ENCODE measurements at places on chromosomes 11 and 22.

GRCh38 chr11:87743007-87743406 is 432.2 kb downstream of the RAB38 start:
- no peak for DNase-seq

DNA sequence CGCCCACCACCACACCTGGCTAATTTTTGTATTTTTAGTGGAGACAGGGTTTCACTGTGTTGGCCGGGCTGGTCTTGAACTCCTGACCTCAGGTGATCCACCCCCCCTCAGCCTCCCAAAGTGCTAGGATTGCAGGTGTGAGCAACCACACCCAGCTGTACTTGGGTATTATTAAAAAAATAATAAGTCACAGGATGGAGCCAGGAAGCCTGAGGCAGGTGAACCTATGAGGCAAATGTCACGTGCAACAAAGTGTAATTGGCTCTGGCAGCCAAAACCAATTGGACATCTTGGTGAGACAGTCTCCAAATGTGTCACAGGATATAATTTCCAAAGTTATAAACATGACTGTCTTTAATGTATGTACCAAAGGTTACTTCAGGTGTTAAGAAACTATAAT is 24.0 kb upstream of the MALAT1 start:
- DNase-seq: no peak

DNA sequence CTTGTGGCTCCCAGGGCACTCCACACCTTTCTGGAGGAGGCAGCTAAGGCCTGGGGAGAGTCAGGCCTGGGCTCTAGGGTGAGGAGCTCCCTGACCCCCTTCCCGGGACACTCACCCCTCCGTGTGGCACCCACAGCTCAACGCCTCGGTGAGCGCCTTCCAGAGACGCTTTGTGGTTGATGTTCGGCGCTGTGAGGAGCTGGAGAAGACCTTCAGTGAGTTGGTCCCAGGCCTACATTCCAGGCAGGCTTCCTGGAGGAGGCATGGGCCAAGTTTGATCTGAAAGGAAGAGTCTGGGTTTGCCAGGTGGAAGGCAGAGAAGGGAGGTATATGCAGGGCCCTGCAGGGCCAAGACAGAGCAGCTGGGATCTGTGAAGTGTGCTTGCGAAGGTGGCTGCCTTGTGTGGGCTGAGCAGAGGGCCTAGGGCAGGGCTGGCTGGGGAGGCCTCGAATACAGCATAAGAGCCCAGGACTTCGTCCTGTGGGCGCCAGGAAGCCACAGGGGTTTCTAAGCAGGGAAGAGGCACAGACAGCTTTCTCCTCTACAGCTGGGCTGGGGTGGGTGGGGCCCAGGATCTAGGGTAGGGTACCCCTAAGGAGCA is 2.9 kb downstream of the TCIRG1 start:
- no peak for DNase-seq

- no peak for DNase-seq
These were observed 12.8 kb upstream of the BACE1-AS start for GRCh38 chr11:117278347-117278746.

GRCh38 chr11:63766531-63767235 is 1.9 kb downstream of the ZFTA start:
- DNase-seq: no peak

GRCh38 chr22:39498368-39498767 is 3.7 kb upstream of the MIEF1 start:
- no peak for DNase-seq

DNA sequence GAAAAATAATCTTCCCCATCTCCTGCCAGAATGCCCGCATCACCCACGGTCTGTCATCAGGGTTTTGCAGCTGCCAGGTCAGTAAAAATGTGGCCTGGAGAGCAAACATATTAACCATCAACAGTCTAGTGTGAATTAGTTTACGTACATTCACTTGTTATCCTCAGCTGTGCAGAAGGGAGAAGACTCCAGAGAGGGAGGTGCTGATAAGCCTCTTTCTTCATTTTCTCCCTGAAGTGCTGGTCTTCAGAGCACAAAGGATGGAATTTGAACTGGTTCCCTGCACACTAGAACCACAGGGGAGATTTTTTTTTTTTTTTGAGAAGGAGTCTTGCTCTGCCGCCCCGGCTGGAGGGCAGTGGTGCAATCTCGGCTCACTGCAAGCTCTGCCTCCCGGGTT is 8.2 kb downstream of the FGF19 start:
- no peak for DNase-seq

DNA sequence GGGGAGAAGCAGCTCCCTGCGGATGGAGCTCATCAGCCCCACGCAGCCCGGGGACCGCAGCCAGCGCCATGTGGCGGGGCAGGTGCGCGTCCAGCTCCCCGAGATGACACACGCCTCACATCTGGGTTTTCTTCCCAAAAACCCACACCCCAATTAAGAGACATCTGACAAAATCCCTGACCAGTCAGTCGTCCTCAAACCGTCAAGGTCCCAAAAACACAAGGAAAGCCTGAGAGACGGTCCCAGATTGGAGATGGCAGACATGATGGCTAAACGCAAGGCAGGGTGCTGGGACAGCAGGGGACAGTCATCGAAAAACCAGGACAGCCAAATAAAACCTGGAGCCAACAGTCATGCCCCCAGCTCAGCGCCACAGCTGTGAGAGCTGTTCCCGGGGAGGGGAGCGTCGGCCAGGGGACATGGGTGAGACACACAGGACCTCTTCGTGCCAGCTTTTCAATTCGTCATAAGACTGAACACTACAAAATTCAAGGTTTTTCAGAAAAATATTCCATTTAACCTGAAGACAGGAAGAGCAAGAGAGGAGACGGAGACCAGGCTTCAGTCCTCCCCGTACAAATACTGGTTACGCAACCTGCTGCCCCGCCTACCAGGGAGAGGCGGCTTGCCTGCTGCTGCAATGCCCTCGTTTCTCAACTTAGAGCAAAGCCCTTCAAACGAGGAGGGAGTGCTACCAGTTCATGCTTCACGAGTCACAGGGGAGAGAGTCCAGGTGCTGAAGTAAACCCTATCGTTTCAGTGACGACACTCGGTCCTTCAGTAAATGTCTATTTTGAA is 10.5 kb downstream of the TOLLIP start:
- DNase-seq: no peak

- no peak for DNase-seq
These were observed 279.7 kb downstream of the CADM1 start for GRCh38 chr11:115224551-115224950.

DNA sequence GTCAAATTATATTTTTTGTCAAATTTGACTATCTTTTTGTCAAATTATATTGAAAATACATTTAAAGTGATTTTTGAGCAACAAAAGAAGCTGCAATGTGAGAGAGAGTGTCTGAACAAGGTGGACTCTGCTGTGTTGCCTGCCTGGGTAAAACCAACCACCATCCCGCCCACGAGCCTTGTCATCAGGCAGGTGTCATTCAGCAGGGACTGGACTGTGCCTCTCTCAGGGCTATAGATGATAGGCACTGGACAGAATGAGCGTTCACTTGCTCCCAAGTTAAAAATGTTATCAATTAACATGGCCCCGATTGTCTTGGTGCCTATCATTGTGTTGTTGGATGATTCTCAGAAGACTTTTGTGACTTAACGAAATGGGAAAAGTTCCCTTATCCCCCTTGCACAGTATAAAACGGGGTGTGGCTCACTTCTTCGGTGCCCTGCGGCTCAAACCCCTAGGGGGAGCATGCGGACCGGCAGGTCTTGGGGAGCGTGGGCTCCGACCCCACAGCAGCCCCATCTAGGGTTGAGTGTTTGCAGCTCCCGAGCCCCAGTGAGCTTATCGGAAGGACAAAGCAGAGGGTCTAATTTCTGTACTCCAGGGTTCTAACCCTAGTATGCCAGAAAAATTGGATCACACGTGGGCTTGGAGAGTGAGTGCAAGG is 1.7 kb downstream of the APOL5 start:
- no peak for DNase-seq

DNA sequence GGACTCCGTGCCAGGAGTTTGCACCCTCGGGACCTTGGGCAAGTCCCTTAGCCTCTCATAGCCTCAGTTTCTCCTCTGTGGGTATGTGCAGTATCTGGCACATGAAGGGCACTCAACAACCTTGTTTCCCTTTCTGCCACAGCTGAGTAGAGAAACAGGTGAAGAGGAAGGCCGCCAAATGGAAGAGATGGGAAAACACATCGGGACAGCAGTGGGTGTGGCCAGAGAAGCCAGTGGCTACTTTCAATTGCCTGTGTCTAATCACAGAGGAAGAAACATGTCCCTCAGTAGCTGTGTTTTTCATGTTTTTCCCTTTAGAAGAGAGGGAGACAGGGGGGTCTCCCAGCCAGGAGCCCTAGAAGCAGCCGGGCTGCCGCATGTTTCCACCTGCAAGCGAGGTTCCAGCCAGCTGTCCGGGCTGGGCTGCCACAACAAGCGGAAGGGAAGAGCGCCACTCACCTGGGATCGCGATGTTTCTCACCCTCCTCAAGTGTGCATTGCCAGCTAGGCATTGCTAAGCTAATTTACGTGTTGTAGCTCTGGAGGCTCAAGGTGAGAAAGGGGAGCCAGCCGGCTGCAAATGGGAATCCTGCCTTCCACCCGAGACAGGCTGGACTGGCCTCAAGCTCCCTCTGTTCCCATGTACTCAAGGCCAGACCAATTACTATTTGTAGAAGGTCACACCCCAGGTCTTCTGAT is 16.7 kb downstream of the ASPHD2 start:
- no peak for DNase-seq

DNA sequence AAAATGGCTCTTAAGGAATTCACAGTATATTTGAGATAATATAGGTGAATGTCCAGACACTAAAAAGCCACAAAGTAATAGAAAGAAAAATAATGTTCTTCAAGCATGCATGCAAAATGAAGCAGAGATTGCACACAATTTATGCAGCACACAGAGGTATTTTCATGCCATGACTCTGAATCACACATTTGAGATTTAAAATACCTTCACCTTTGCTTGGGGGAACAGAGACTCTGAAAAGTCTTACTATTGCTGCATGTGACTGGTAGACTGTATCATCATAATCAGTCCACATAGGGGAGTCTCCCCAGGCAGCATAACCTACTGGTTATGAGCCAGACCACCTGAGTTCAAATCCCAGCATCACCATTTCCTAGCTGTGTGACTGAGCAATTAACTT is 96.2 kb downstream of the RCN1 start:
- DNase-seq: no peak

- no peak for DNase-seq
These were observed 44.7 kb upstream of the SHISAL1 start for GRCh38 chr22:44357296-44357965.

- no peak for DNase-seq
These were observed 1.4 kb downstream of the TMEM80 start for GRCh38 chr11:696955-697491.

DNA sequence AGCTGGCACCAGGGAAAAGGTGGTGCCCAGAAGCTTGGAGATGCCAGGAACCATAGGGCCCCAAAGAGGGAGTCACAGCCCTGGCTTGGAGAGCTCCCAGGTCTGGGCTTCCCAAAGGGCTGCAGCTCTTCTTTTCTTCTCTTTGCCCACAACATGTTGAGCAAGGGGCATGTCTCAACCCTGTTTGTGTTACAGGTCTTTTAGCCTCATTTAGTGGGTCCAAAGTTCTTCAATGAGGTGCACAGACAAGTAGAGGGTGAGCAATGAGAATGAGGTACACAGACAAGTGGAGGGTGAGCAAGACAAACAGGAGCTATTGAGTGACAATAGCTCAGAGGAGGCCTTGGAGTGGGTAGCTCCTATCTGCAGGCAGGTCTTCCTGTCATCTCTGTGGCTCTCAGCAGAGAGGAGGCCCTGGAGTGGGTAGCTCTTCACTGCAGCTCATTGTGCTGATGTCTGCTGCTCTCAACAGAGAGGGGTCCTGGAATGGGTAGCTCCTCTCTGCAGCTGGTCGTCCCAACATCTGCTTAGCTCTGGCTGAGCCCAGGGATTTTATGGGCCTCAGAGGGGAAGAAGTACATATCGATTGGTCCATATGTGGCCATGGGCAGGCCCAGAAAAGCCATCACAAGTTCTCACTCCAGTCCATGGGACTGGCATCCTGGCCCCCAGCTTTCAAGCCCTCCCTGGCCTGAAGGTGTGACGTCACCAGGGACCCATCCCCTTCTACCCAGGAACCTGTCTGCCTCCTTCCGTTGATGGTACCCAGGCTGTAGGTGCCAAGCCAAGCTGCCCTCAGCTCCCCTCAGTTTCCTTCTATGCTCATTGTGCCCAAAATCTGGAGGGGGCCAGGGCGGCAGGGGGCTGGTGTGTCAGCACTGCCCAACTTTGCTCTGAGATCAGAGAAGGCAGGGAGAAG is 34.9 kb downstream of the WBP2NL start:
- DNase-seq: no peak

- DNase-seq: no peak
These were observed 871 bp downstream of the BDNF start for GRCh38 chr11:27699242-27699925.

GRCh38 chr11:468493-468892 is 18.4 kb downstream of the PTDSS2 start:
- no peak for DNase-seq

- DNase-seq: no peak
These were observed 73.6 kb upstream of the MYO18B start for GRCh38 chr22:25668437-25668836.

DNA sequence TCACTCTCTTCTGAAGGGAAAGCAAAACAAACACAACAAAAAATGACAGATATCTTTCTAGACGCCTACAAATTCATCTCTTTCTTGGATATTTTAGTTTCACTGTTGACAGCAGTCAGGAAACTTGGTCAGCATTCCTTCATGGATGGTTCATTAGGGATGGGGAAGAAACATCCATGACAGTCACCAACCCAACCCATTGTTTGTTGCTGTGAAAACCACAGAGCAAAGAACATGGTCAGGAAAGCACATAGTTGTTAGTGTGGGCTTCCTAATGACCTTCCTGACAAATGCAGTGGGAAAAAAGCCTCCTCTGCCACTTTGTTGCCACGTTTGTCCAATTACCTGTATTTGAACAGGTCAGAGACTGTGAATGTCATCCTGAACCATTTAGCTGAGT is 139.8 kb upstream of the SNX19 start:
- DNase-seq: no peak

GRCh38 chr22:41551877-41552582 is 7.8 kb upstream of the POLR3H start:
- DNase-seq: no peak

GRCh38 chr11:108340973-108341372 is 118.1 kb downstream of the ATM start:
- DNase-seq: no peak

- DNase-seq: no peak
These were observed 69.5 kb upstream of the CSNK2A3 start for GRCh38 chr11:11422411-11423128.

GRCh38 chr11:2751523-2752203 is 51.9 kb upstream of the KCNQ1OT1 start:
- DNase-seq: no peak

DNA sequence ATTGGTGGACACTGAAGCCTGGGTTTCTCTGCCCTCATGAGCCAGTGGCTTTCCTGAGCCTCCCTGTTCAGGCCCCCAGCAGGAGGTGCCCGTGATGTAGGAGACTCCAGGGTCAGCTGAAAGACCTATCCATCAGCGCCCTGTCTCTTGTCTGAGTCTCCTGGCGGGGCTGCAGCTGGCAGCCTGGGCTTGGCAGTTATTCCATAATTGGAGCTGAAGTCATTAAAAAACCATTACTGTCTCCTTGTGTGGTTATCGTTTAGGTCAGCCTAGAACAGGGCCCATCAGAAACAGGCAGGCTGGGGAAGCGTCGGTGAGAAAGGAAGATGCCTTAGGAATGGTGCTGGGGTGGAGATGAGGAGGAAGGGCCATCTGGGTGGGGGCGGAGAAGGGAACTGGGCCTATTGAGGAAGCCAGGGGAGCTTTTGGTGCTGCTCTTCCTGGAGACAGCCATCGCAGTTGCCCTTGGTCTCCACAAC is 5.0 kb downstream of the TUB start:
- DNase-seq: no peak

GRCh38 chr11:26806219-26806618 is 84.4 kb upstream of the SLC5A12 start:
- DNase-seq: no peak

All from stimulated activated CD8-positive, alpha-beta memory T cell treated with anti-CD3 and anti-CD28 coated beads, Interleukin-4, amount 100 ng/mL, for 1 hour (primary cell).